ENCODE measurements at places on chromosomes 5 and 9.
A peak's percentile ranks its signal among the peaks of the same experiment; 100 is the strongest.

DNA sequence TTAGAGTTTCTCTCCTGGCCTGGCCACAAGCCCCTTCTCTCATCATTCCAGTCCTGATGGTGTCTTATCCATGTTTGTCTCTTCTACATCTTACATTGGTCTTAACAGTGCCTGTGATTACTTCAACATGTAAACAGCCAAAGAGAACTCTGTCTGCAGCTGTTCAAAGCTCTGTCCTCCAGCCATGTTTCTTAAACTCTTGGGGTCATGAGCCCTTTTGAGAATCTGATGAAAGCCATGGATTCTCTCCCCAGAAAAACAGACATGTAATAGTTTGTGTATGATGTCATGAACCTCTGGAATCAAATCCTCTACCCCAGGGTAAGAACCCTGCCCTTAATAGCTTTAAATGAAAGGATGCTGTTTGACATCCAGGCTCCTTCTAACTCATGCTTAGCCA, 30.1 kb downstream of the MAMDC2 start:
- DNase-seq, result no peak

DNA sequence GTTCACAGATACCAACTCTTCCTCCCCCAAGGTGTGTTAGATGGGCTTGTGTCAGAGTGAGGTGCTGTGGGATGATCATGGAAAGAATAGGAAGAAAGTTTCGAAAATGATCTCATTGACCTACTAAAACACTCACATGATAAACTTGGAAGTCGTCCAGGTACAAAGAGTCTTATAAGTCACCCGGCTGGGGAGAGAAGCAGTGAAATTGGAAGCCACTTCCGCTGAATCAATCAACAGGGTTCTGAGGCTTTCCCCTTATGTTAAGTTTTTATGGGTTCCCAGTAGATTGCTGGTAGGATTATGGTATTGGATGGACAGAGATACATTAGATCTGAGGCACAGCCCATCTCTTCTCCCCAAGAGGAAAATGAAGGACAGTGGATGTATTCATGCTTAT, 218.8 kb upstream of the MSX2 start:
- no peak for DNase-seq

DNA sequence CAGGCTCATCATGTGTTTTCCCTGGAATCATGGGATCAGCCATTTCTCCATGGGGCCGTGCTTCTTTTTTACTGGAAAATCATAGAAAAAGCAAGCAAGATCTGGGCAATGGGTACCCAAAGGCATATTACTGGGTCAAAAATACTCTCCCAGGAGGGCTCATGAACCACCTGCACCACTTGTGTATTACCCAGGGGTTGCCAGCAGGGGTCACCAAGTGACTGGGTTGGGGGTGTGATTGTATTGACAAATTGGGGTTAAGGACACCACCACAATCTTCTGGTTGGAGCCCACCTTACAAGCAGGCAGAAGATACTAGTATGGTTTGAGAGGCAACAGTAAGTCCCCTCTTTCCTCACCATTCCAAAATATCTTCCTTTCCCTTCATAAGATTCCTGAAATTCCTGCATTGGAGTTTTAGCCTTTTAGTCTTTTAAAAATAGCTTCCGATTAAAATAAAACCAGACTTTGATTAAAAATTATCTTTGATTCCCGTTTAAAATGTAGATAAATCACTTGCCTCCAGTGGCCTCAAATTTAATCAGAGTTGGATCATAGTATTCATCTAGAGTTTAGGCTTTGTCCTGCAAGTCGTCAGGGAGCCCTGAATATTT, 603.3 kb downstream of the KIF4B start:
- DNase-seq, result peak; percentile 30

DNA sequence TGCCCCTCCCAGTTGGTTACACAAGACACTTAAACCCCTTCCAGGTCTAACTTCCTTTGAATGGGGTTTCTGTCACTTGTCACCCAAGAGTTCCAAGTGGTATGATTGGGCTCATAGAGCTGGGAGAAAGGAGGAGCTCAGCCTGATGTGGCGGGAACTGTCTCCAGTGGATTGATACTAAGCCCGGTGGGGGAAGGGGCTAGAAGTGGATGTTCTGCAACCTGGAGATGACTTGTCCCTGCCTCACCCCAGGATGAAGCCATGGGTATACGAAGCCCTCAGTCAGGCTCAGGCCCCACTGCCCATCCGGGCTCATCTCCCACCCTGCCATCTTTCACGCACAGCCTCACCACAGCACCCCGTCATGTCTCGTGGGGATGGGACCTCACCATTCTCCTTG, 203.9 kb downstream of the CDK5RAP2 start:
- no peak for DNase-seq

GRCh38 chr9:112361601-112362000, 18.3 kb upstream of the HSDL2 start:
- DNase-seq, result no peak

- DNase-seq, result no peak
Observed at GRCh38 chr9:93137362-93137761, 3.3 kb upstream of the NINJ1 start.

DNA sequence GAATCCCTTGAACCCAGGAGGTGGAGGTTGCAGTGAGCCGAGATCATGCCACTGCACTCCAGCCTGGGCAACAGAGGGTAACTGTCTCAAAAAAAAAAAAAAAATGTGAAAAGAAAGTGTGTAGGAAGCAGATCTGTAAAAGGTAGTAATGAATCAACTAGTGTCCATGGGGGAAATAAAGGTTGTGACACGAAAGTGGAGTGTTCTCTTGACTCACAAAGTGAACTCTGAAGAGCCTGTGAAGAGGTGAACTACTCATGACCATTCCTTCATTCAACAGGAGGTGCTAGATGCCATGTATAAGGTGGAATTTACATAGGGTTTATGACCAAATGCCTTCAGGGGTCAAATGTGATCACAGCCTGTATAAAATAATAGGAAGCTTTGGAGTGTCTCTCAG, 12.8 kb downstream of the IQGAP2 start:
- DNase-seq, result no peak

GRCh38 chr5:176629853-176630680, at the start of the genes EIF4E1B and SNCB:
TSS of gene EIF4E1B (plus strand) at chr5:176630675. CDS start at chr5:176642788, 12,113 bp downstream.
TSS of gene SNCB (minus strand) at chr5:176630534. CDS start at chr5:176629654, 880 bp downstream.
- DNase-seq, result no peak

DNA sequence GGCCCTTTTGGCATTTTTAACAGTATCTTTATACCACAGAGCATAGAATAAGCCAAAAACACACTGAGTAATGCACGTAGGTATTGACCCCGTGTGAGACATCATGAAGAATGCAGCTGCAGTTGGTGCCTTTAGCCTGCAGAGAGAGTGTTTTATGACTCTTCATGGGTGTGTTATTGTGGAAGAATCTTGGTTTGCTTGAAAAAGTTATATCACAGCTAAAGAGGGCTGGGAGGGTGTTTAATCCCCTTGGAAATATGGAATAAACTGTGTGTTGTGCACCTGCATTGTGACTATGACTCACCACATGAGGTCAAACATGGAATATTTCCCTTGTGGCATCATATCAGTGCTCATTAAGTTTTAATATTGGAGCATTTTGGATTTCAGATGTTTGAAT, 458.7 kb downstream of the CDH9 start:
- DNase-seq, result no peak

GRCh38 chr5:74943905-74944304, 77.7 kb upstream of the FAM169A start:
- no peak for DNase-seq

GRCh38 chr9:88418715-88419540, 30.7 kb downstream of the SPIN1 start:
- no peak for DNase-seq

DNA sequence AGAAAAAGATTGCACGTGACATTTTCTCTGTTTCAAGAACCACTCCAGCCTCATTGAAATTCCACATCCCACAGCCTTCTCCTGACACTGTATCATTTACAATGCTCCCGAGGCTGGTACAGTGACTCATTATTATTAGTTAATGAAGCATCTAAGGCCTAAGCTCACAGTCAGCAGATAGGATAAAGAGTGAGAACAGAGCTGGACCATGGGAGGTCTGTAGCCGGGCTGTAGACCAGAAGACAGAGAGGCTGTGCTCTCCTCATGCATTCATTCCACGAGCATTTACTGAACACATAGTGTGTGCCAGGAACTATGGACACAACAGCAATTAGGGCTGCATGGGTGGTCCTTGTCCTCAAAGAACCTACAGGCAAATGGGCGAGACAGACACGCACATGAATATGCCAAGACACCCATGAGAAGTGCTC, 47.3 kb upstream of the GALNT10 start:
- no peak for DNase-seq

DNA sequence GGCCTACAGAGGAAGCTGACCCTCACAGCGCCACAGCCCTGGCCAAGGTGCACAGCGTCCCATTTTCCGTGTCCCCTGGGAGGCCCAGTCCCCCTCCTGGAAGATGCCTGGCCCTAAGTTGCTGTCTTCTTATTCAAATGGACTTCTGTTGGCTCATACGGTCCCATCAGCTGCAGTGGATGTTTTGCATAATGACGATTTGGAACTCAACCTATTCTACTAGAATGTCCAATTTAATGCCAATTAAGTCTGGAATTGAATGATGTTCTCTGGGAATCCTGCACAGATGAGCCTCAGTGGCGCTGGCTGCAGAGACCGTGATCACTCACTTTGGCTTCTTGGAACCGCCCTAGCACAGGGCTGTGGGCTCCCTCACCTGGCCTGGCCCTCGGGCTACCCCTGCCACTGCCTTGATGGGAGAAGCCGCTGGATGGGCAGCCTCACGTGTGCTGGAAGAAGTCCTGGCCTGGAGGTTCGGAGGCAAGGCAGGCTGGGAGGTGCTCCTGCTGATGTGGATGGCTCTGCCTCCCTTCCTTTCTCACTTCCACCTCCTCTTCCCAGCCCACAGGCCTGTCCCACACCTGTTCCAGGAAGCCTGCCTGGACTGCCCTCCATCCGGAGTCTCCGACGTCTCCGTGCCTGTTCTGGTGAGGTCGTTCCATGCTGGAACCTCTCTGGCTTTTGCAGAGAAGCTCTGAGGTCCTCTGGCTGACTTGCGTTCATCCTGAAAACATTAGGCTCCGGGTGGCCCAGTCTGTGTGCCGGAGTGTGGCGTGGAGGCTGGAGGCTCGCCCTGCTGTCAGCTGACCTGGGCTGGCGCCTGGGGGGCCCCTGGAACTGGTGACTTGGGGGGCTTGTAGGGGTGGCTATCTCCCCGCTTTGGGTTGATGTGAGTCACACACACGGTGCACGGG, 147.1 kb downstream of the RXRA start:
- no peak for DNase-seq

DNA sequence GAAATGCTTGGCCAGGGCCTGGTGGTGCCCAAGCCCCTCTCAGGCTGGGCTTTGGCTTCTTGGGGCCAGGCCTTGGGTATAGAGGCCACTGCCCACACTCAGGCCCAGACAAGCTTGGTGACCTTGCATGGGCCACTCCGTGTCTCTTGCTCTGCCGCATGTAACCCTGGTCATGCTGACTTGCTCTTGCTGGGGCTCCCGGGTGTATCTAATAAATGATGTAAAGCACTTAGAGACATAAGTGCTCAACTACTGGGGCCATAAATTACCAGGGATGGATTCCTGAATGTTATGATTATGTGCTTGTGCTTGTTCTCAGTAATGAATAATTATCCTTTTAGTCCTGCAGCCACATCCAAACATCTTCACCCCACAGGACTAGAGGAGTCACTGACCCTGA, 54.0 kb downstream of the C5orf15 start:
- no peak for DNase-seq

DNA sequence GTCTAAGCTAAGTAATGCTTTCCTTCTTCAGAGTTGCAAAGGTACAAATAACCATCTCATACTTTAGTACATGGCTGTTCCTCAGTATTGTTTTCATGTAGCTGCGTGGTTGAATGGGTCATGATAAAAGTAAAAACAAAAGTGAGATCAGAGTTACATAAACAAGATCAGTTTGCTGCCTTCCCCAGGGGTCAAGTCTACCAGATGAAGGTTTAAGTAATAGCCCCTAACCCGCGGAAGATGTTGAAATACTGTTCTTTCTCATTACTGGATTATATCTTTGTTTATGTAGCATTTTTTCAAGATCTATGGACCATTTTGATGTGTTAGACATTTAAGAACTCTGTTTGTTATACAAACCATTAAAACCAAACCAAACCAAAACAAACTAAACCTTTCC, 34.1 kb upstream of the ARRDC3 start:
- DNase-seq, result no peak

GRCh38 chr9:114900942-114901802, 29.2 kb downstream of the TNFSF8 start:
- DNase-seq, result no peak

GRCh38 chr5:37663538-37663937, 176.3 kb downstream of the GDNF start:
- no peak for DNase-seq

- DNase-seq, result no peak
Observed at GRCh38 chr9:97556721-97557605, 55.5 kb downstream of the TMOD1 start.

- no peak for DNase-seq
Observed at GRCh38 chr5:154084062-154084639, 45.4 kb downstream of the MFAP3 start.

GRCh38 chr9:35696520-35697215, 6.9 kb upstream of the TPM2 start:
- DNase-seq, result no peak

GRCh38 chr5:41151564-41151963, 61.8 kb downstream of the C6 start:
- no peak for DNase-seq

- no peak for DNase-seq
Observed at GRCh38 chr9:3045153-3045552, 201.3 kb upstream of the PUM3 start.

All from activated CD8-positive, alpha-beta memory T cell treated with anti-CD3 and anti-CD28 coated beads for 48 hours (primary cell).